Right ventricle myocardium inferior (tissue), 1 donor: ENCODE measurements at places on chromosomes 5 and 9. TPM values are rescaled to one million over a fixed set of nuclear protein-coding genes. Genes with fewer than 3 reads are reported as not detected.

DNA sequence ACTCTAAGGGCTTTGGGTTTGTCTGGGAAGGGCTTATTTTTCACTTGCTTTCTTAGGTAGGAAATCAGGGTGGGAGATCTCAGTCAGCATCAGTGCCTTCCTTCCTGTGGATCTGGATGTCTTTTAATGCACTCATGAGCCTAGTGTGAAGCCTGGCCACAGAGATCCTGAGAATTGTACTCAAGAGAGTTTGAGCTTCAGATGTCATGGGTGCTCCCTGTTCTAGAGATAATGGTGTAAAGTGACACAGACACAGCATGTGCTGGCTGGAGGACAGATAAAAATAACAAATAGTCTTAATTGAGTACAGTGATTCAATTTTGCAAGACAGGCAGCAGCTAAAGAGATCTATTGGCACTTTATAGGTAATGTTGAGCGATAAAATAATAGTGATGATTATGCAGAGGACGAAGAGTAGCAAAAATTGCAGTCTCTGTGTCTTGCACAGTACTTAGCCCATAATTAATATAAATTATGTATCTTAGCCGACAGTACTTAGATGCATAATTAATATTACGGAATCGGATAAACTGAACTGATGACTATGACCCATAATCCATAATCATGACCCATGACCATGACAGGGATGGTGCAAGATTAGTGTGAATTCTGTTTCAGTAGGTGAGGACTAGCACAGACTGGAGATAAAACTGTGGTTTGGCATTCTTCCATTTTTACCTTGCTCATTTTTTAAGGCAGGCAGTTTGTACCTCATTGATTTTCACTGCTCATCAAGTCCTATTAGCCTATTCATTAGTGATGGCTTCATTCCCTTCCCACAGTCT, 408.7 kb upstream of the PIK3R1 start:
- DNase-seq, result no peak

The FBN2 gene
- total RNA-seq, result 23.8 TPM

DNA sequence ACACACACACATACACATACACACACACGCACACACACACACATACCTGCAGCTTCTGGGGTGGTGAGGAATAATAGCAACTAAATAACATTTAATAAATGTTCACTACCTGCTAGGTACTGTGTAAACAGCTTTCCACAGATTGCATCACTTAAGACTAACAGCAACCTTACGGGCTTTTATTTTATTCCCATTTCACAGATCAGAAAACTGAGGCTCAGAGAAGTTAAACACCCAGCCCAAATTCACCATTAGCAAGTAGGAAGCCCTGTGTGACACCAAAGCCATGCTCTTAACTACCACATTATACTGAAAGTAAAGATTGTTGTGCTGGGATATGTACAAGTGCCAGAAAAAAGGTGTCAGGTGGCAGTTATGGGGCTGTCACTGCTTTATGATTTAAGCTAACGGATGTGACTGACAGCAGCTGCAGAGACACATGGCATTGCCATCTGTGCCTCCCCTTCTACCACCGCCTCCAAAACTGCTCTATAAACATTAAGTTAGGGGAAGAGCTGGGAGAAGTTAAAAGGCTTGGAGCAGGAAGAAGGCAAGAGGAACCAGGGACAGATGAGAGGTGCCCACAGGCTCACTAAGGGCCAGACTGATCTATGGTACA, 13.6 kb downstream of the MTMR12 start:
- no peak for DNase-seq

DNA sequence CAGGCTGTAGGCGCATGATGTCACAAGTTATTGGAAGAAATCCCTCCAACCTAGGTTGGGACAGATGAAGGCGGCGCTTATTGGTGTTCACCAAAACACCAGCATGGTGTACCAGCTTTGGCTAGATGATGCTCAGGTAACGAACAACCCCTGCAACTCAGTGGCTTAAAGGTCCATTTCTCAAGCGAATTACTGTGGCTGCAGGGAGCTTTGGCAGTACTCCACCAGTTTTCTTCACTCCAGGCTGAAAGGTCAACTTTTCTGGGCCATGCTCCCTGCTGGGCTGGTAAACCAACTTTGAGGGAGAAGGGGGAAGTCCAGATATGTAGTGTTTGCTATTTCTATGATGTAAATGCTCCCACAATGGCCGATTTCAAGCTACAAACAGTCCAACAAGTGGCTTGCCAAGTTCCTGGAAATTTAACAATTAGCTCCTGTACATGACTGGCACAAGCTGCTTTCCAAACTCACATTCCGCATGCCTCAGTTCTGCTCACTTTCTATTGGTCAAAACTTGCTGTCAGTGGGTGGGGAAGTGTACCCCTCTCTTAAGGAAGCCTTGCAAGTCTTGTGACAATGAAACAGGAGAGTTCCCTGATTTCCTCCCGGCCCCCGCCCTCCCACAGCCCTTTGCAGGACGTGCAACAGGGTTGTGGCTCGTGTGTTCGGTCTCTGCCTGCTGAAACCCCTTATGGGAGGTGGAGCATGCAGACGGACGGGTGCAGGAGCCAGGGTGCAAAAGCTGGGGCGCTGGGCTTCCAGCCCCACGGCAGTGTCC, 588 bp upstream of the ZBED3 start:
- DNase-seq, result no peak

GRCh38 chr9:121861501-121862180, 210.2 kb downstream of the DAB2IP start:
- no peak for DNase-seq

- no peak for DNase-seq
Observed at GRCh38 chr5:174423558-174423957, 300.8 kb upstream of the MSX2 start.
